ENCODE measurements at places on chromosomes 5 and 9.

DNA sequence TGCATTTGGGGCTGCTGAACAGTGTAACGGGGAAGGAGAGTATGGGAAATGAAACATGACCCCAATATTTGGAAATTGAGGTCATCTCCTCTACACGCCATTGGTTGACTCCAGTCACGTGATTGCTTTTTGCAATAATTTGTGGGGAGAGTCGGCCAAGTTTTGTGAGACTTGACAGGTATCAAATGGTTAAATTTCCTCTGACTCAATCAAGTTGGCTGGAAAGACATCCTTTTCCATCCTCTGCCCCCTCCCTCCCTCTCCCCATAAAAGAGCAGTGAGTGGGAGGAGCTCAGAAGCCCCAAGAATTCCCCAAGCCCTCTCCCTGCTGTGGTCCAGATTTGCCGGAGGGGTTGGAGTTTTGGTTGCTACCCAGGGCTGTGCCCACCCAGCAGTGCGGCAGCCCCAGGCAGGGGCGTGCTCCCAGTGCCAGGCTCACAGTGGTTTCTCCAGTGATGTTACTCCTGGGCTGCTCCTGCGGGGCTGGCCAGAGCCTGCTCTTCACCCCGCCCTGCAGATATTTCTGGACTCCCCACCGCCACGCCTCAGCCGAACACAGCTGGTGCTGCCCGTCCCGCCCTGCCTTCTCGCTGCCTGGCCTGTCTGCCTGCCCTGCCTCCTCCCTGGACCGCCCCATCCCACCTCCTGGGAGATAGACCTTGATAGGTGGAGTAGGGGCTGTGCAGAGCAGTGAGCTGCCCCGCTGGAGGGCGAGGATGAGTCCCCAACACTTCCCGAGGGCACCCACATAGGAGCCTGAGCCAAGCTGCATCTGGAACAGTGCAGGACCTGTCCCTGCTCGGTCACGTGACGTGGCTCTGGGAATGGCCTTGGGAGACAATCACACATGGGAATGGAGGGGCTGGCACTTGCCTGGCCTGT lies 3.4 kb downstream of the COL5A1 start:
- DNase-seq: no peak

- DNase-seq: no peak
Observed at GRCh38 chr9:104633976-104634520, 16.0 kb upstream of the OR13C9 start.

- DNase-seq: no peak
Observed at GRCh38 chr9:122366074-122366660, 4.7 kb upstream of the PTGS1 start.

DNA sequence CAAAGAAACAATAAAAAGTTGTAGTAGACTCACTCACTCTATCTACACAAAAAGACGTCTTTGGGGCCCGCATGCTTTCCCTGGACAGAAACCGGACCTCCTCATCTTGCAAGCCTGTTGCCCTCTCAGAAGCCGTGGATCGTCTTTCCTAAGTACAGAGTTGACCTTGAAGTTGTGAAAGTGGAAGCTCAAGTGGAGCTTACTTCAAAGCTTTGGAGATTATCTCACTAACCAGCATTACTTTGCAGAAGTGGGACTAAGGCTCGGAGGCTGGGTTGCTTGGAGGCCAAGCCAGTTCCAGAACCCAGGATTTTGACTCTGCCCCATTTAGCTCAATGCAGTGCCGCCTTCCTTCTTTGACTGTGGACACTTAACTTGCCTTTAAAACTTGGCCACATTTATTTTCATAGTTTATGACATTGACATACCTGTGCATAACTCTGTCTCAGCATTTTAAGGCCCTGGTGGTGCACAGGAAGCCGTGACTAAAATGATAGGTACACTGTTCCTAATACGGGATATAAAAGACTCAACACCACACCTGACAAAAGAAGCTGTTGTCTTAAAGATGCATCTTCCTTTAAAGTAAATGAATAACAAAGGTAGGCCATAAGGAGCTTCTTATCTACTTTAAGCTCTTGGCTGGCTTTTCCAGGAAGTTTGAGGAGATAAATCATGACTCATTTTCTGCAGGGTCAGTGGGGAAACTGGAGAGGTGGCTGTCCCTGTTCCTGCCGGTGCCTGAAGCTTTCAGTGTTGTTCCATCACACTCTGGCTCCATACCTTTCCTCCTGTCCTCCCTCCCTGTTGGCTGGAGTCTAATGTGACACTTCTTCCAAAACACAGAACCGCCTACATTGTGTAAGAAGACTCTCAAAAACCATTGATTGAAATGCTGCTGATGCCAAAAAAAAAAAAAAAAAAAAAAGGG lies 10.7 kb downstream of the SLC25A25 start:
- DNase-seq: no peak

- DNase-seq: no peak
Observed at GRCh38 chr5:142736247-142736632, 33.9 kb upstream of the ARHGAP26 start.

DNA sequence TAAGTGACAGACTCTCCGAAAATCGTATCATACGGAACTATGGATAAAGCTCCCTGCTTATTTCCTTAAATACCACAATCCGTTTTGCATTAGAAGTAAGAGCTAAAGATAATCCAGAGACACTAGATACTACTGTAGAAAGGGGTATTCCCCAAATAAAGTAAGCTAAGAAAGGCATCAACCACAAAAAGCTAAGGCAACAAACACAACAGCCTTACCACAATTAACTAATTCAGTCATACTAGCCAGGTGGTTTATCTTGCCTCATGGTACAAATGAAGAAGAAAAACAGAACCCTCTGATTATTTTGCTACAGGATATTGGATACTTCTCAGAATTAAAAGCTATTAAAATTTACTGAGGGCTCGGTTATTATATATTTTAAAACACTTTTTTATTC lies 14.1 kb downstream of the ERP44 start:
- DNase-seq: peak; percentile 88

- DNase-seq: no peak
Observed at GRCh38 chr5:155546075-155546474, 532.5 kb downstream of the KIF4B start.

GRCh38 chr9:36207546-36208012 lies 16.9 kb downstream of the CLTA start:
- DNase-seq: no peak

DNA sequence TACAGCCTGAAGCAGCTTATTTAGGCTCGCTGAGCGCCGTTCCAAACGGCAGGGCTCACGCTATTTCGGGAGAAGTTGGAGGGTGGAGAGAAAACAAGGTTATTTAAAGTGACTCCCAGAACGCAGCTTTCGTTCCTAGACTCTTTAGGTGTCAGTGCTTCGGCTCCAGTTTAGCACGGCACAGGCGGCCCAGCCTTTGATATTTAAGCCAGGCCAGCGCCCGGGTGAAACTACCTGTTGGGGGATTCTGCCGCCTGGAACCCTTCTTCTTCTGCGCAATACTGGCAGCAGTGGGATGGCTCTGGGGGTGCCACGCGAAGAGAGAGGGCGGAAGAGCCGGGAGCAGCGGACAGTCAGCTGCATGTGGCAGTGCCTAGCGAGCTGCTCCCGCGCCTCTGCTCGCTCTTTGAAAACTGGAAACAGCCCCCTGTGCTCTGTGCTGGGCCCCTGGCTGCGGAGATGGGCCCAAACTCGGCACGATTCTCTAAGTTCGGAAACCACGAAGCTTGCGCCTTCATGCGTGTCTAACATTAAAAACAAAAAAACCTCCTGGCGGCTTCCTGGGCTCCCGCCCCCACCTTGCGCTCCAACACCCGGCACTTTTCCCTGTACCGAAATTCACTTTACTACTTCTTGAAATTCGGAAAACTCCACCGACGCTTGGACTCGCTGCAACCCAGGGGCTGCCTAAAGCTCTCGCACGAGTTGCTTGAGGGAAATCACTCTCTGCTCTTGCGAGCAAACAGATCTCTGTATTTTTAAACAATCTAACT lies 34.6 kb upstream of the NFIB start:
- no peak for DNase-seq

- DNase-seq: no peak
Observed at GRCh38 chr9:133264235-133264764, 10.7 kb downstream of the ABO start.

DNA sequence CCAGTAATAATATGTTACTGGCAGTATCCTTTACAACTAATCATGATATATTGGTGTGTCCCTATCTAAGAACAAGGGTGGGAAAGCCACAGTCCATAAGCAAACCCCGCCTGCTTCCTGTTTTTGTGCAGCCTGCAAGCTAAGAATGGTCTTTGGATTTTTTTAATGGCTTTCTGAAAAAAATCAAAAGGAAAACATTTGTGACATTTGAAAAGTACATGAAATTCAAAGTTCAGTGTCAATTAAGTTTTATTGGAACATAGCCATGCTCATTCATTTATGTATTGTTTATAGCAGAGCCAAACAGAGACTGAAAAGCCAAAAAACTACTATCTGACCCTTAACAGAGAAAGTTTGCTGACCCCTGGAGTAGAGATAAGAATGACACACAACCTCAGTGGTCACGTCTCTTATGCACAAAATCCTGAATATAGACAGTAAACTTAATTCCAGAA lies 12.8 kb upstream of the TMEM245 start:
- no peak for DNase-seq

- no peak for DNase-seq
Observed at GRCh38 chr9:4277531-4277991, 22.3 kb downstream of the GLIS3 start.

GRCh38 chr5:83368319-83368718 lies 103.2 kb upstream of the VCAN start:
- DNase-seq: no peak

- peak; percentile 92 for DNase-seq
Observed at GRCh38 chr5:177390363-177391300, 6.4 kb downstream of the SLC34A1 start.

- no peak for DNase-seq
Observed at GRCh38 chr9:93112116-93112863, 16.3 kb downstream of the CARD19 start.

GRCh38 chr5:169015991-169016390 lies 284.9 kb downstream of the SLIT3 start:
- no peak for DNase-seq

Data from NAMALWA (cell line).